Small intestine (tissue), 16 donors: ENCODE measurements at places on chromosomes 1 and 21.
A peak's percentile ranks its signal among the peaks of the same experiment; 100 is the strongest.

- no peak for DNase-seq
These were observed 34.7 kb downstream of the VPS26C start for GRCh38 chr21:37232274-37233018.

- DNase-seq, result no peak
These were observed 7.4 kb upstream of the TLR5 start for GRCh38 chr1:223150443-223150842.

DNA sequence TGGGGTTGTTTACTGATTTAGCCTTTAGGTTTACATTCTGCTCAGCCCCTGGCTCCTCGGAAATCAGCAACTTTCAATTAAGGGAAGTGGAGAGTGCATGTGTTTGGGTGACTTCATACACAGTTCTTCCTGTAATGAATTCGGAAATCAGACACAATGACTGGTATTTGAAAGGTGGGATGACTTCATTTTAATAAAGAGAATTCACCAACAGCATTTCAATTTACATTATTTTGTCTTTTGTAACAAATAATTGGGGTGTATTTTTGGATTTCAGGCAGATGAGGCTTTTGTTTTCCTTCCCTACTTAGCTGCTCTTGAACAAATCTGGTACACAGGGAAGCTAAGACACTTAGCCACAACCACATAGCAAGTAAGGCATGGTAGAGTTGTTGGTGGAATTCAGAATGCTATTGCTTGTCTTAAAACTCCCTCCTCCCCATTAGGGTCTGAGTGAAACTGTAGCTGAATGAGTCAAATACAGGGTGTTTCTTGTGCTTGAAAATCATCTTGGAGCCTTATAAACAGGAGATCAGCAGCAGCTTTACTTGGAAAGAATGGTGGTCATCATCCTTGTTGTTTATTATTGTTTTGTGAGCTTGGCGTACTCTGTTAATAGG, 917 bp downstream of the STX12 start:
- no peak for DNase-seq

DNA sequence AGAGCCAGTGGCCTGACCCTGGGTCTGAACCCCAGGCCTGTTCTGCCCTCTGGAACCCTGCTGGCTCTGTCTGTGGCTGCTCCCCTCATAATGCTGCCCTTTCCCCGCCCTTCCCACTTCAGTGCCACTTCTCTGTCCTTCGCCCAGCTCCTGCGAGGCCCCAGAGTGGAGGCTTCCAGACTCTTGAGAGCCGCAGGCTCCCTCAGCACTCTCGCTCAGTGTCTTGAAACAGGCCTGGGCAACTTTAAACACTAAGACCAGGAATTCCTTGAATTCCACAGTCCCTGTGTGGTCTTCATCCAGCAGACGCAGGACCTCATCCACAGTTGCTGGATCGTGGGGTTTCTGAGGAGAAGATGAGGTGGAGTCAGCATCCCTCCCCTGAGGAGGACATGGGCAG, 3.5 kb downstream of the CRNN start:
- no peak for DNase-seq

DNA sequence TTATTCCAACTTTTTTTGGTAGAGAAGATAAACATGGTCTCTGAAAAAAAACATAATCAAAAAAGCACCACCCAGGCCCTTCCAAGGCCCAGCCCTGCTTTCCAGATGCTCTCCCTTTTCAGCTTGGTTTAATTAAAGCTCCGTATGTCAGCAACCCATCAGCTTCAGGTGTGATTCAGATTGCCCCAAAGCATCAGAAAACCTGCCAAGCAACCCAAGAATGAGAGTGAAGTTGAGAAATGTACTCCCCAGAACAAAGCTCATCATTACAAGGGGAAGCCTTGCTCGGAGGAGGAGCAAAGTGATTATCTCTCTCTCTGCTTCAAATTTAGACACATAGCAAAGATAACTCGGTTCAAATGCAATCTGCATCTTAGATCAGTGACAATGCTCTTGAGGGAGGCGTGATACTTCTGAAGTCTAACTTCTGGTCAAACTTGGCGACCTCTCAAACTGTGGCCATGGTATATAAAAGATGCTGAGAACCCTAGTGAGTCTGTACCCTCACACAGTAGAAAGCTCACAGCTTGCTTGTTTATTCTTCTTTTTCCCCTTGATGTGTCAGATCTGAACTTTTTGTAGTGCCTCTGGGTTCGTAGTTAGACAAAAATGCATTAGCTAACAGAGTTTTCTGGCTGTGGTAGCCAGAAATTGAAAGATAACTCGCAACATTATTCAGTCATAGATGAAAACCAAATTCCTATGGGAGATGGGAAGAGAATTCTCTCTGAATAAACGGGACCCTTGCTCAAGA, 63.3 kb upstream of the ZC3H11B start:
- DNase-seq, result no peak

DNA sequence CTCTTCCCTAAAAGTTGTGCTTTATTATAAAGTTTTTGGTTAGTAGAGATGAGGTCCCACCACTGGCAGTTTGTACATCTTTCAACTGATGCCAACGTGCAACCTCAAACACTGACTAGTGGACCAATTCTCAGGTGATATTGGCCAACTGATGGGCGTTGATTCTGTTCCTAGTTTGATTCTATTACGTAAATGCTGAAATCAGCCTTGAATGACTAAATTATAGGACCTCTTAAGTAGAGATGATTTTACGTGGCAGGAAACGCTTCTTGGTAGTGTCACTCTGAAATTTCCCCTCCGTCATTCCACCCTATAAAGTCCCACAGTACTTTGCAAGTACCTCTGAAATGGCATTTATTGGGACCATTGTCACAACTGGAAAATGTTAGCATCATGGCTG, 8.8 kb upstream of the FNDC7 start:
- no peak for DNase-seq

- no peak for DNase-seq
These were observed 1337.8 kb downstream of the AMY1C start for GRCh38 chr1:105087506-105087905.

DNA sequence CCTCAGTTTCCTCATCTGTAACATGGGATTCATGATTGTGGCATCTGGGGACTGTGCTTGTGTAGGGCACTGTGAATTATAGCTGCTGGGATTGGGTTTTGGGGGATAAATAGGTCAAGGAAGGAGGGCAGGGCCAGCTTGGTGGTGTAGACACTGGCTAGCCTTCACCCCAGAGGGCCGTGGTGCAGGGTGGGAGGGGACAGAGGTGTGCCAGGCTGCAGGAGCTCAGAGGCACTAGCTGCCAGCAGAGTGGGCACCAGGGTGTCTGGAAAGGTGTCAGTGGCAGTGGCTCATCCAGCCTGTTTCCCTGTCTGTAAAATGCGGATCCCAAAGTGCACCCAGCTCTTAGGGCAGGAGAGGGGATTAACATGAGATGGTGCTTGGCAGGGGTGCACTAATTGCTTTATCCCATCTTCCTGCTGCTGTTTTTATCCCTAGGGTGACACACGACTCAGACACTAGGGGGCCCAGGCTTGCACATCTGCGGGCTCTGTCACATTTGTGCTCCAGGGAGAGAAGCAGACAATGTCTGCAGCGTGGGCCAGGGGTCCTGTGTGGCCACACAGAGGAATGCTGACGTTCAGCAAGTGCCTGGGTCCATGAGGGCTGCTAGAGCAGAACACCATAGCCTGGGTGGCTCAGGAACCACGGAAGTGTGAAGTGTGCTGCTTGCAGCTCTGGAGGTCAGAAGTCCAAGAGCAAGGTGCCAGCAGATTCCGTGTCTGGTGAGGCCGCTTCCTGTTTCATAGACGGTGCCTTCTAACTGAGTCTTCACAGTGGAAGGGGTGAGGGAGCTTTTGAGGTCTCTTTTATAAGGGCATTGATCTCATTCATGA, 19.3 kb downstream of the OBSCN start:
- DNase-seq, result peak; percentile 92

DNA sequence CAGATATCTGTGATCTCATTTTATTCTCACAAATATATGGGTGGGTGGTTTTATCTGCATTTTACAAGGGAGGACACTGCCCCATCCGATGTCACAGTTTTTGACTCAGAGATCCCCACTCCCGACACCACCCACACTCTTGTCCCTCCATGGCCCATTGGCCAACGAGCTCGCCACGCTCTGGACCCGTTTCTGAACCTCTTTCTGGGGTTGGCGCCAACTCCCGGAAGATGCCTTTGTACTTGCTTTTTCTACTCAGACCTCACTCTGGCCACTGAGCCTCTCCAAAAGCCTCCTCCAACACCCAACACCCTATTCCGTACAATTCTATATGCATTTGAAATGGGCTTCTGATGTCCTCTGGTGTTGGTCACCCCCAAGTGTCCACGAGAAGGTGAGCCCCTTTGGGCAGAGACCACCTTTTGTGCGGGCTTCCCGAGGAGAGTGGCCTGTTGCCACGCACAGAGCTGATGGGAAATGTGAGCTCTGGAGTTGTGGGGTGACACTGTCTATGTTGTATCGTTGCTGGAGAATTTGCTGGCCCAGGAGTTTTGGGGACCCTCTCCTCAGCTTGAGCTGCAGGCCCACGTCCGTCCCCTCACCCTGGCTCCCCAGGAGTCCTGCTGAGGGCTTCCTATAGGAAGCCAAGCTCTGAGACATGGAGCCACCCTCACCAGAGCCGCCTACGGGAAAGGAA, 366.9 kb upstream of the VAMP3 start:
- DNase-seq, result no peak

DNA sequence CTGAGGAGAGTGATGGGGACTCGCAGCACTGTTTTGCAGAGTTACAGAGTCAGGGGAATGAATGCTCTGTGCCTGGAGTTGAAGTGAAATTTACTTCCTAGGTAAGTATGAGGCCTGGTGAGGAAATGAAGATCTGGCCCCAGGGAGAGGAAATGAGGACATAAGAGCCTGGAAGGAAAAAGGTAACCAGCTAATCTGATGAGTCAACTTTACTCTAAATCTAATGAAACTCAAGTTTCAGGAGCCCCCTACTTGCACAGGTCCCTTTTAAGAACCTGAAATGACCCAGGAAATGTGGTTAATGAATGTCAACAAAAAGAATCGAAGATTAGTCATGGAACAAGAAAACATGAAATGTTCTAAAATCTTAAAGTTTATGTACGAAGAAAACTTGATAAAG, 599.0 kb downstream of the AGBL4 start:
- no peak for DNase-seq

- DNase-seq, result peak; percentile 44
These were observed 43.8 kb downstream of the SLC44A3 start for GRCh38 chr1:94863919-94864318.

DNA sequence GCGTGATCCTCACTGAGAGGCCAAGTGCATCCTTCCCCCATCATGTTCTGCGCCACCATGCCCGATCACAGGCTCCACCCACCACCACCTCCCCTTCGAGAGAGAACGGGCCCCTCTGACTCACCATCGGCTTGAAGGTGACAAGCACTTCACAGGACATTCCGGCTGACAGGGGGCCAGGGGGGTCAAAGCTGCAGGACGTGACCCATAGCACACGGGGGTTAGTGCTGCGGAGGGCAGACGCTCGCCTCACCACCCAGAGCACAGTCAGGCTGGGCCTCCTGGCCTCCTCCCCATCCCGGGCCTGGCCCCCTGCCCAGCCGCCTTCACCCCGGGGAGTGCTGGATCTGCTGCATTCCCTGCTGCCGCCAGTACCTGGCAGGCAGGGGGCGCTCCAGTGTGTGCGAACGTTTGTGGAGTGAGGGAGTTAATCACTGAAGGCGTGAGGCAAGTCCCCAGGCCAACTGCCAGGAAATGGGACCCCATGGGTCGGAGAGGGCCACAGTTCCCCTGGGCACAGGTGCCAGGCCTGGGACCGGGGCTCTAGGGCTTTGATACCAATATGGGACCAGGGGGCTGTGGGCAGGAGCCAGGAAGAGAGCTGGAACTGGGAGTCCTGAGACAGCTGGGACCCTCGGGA, 40.9 kb upstream of the TMEM52 start:
- DNase-seq, result peak; percentile 91
